Fibroblast of skin of abdomen (primary cell): ENCODE measurements at places on chromosomes 11 and 22.
A peak's percentile ranks its signal among the peaks of the same experiment; 100 is the strongest.

- no peak for DNase-seq
Observed at GRCh38 chr11:15981292-15981691, 375.1 kb downstream of the SOX6 start.

DNA sequence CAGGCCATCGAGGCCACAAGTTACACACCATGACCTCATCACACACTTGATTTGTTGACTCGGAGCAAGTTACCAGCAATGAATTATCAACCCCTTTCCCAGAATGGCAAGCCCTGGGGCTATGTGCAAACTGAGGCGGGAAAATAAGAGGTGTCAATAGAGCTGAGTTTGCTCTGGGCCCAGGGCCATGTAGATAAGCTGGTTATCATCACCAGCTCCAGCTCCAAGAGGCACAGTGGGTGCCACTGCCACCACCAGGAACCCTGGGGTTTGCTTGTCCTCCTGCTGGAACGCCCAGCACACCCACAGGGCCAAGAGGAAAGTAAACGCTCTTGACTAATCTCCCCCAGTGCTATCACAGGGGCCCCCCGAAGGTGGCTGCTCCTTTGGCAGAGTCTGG, 13.0 kb upstream of the VPS37C start:
- DNase-seq, result no peak

GRCh38 chr22:26172389-26172990, 3.2 kb downstream of the SEZ6L start:
- DNase-seq, result no peak

DNA sequence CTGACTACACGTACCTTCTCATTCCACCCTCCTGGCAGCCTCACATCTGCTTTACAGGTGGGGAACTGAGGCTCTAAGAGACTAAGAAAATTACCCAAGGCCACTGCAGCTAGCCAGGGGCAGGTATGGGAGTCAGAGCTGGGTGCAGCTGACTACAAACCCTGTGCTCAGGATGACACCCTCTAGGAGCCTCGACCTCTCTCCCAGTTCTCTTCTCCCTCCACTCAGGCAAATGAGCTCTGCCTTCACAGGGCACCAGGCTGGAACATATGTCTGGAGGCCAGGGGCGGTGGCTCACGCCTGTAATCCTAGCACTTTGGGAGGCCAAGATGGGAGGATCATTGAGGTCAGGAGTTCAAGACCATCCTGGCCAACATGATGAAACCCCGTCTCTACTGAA, 4.0 kb downstream of the SYT12 start:
- DNase-seq, result no peak

- DNase-seq, result peak; percentile 68
Observed at GRCh38 chr11:68040101-68040956, 1.5 kb downstream of the TCIRG1 start.

GRCh38 chr11:128897826-128898225, 6.7 kb downstream of the KCNJ5 start:
- DNase-seq, result no peak

DNA sequence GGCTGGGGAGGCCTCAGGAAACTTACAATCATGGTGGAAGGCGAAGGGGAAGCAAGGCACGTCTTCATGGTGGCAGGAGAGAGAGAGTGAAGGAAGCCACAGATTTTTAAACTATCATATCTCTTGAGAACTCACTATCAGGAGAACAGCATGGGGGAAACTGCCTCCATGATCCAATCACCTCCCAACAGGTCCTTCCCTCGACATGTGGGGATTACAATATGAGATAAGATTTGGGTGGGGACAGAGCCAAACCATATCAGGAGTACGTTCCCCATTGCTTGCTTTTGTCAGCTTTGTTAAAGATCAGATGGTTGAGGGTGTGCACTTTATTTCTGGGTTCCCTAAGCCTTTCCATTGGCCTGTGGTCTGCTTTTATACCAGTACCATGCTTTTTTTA, 53.7 kb upstream of the E2F8 start:
- no peak for DNase-seq

DNA sequence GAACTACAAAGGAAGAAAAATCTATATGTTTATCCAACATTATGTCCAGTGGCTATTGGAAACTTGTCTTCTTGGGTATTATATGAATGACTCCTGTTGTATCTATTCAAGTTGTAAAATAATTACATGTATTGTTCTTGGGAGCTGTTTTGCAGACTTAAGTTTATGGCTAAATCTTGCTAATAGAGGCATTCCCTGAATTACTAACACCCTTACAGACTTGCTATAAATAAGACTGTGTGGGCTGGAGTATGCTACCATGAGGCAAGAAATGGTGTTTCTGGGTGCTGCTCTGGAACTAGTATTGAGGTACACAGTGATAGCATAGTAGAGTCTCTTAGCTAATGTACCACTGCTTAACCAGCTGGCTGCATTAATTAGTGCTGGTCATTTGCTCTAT, 155.1 kb downstream of the HIPK3 start:
- DNase-seq, result peak; percentile 7

DNA sequence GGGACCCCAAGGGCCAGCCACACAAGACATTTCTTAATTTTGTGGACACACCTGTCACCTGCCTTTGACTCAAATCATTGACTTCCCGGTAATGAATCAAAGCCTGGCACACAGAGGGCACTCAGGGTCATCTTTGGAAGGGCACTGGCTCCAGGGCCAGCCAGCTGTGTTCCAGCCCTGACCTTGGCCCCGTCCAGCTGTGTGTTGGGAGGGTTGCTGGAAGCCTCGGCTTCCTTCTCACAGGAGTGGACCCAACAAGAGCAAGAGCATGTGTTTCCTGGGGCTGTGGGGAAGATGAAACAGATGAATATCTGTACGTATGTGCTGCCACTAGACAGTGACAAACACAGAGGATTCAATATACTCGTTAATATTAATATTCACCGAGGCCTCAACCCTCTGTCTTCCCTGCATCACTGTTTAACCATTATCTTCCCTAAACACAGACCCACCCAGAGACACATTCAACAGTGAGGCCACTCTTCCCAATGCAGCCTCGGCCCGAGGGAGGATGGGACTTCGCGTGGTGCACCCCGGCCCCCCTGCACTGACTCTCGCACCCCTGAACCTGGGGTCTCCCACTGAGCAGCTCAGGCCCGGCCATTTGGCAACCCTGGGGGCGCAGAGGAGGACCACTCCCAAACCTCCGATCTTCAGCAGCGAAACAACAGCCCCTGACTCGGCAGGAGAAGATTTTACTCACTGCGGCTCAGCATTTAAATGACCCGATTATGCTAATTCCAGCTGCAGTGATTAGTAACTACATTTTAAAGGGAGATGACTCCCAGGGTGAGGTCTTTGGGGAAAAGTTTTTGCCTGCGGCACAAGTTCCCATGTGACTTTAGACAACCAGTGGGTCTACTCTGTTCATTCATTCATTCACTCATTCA, 45.7 kb downstream of the PHF21B start:
- DNase-seq, result no peak

GRCh38 chr11:131217313-131218310, 152.8 kb upstream of the NTM start:
- DNase-seq, result peak; percentile 13

- no peak for DNase-seq
Observed at GRCh38 chr11:60158636-60159035, 24.2 kb downstream of the MS4A6A start.

- no peak for DNase-seq
Observed at GRCh38 chr22:50169774-50170341, 673 bp upstream of the PANX2 start.

GRCh38 chr22:33648478-33648877, 271.8 kb downstream of the LARGE1 start:
- no peak for DNase-seq

- no peak for DNase-seq
Observed at GRCh38 chr11:74159642-74160041, 11.2 kb downstream of the C2CD3 start.

DNA sequence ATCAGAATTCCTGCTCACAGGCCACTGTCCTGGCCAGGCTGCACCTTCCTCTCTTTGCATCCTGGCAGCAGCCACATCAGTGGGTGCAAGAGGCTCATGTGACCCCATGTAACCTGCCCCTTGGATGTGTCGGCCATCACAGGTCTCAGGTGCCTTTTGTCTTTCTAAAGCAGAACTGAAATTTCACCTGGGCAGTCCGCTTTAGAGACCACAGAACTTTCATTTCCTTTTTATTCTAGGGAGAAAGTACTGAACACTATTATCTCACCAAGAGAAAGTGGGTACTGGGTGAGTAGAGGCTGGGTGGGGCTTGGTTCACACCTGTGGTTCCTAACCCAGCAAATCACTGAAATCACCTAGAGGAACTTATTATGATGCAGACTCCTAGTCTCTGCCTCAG, 51.7 kb upstream of the NUP160 start:
- DNase-seq, result no peak

DNA sequence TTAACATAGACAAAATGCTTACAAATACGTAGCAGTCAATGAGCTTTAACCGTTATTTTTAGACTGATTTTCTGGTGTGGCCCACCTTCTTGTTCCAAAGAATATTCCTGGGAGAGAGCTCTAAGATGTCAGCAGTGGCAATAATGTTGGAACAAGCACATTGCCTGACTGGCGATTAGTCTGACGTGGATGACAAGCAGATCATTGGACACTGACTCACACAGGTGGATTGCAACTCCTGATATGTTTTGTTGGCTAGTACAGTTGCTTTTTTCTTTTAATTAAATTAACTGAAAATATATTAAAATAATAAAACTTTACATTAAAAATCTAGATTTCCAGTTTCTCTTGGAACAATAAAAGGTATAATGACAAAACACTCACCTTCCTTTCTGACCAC, 78.0 kb downstream of the TENM4 start:
- DNase-seq, result no peak

DNA sequence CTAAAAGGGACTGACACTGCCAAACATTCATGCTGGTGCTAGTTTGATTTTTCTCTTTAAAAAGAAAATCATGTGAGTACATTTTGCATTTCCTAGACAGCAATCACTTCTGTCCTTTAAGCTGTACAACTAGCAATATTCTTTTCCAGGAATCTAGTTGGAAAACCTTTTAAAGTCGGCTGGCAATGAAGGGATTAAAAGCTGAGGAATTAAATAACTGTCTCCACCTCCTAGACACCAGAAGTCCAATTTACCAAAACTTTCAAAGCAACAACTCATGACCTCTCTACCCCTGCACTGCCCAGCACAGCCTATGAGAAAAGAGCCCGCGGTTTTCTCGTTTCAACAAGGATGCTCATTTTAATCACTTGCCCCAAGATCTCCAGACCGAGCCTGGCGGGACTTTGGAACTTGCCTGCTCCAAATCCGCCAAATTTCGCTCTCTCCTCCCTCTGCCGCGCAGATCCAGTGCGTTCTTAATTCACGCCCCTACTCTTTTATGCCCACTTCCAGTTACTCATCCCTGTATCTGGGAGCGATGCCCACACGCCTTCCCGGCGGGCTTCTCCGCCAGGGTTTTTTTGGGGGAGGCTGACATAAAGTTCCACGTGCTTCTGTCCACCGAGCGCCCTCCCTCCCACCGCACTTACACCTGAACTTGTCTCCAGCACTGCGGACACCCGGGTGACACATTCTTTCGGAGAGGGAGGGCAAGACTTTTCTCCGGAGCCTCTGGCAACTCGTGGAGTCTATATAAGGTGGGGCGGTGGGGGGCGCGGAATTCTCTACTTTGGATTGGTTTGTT, 2.5 kb downstream of the MPPED2 start:
- no peak for DNase-seq

- DNase-seq, result no peak
Observed at GRCh38 chr22:27296091-27296675, 505.4 kb downstream of the MN1 start.

GRCh38 chr22:45587638-45588505, 83.8 kb upstream of the ATXN10 start:
- peak; percentile 44 for DNase-seq

DNA sequence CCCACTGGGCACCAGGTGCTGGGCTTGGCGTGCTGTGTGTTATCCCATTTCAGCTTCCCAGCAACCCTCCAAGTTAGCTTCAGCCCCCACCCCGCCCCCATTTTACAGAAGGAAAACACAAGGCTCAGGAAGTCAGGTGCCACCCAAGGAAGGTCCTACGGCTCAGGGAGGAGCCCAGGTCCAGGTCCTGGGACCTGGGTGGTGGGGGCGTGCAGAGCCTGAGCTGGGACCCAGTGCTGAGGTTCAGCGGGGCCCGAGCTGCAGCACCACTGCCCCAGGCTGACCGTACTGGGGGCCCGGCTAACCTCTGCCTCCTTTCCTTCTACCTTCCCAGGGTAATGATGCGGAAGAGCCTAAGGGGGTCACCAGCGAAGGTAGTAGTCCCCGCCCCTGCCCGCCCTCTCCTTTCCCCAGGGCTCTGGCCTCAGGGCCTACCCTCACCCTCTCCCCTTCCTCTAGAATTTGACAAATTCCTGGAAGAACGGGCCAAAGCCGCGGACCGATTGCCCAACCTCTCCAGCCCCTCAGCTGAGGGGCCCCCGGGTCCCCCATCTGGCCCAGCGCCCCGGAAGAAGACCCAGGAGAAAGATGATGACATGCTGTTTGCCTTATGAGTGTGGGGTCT, 34.2 kb upstream of the HMOX1 start:
- no peak for DNase-seq
